ENCODE measurements at places on chromosomes 3 and 15. TPM values are rescaled to one million over a fixed set of nuclear protein-coding genes. Genes with fewer than 3 reads are reported as not detected.

Gene TICRR
- total RNA-seq: 3.7 TPM

Gene ACAN
- total RNA-seq: 7.0 TPM

Gene DTWD1
- 29.7 TPM for total RNA-seq

Gene PPP1R14D
- total RNA-seq: not detected

Gene SAMD7
- not detected for total RNA-seq

Gene PAK6
- 0.56 TPM for total RNA-seq

Gene WDR72
- total RNA-seq: under 0.01 TPM

Gene COLQ
- under 0.01 TPM for total RNA-seq

Gene GABRR3
- not detected for total RNA-seq

All from regular cardiac myocyte (primary cell).